ENCODE measurements at places on chromosomes 16 and 17.
A peak's percentile ranks its signal among the peaks of the same experiment; 100 is the strongest.

DNA sequence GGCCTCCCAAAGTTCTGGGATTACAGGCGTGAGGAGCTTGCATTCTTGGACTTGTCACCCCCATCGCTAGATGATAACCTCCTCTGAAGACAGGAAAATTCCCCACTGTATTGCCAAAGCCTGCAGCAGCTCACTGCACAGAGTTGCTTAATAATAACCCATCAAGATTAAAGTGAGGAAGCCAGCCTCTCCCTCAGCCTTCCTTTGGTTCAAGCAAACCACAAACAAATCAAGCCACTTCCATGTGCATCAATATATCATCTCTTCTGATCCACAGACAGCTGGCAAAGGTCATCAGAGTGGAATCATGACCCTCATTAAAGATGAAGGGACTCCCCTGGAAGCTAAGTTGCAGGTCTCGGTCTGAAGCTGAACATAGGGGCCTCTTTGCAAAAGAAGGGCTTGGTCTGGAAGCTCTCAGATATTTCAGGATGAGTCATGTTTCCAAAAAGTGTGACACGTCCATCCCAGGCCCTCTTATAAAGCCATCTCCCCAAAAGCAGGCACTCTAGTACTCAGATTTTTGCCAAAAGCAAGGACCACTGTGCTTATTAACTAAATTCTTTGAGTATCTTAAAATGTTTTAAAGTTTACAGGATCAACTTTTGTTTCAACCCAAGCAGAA, 4.8 kb downstream of the EMP2 start:
- no peak for DNase-seq
- no peak overlapping the region for H3K4me3 ChIP-seq
- H3K27ac ChIP-seq = no peak overlapping the region
- no peaks in the 10 kb centered on the region for H3K36me3 ChIP-seq
- H3K27me3 ChIP-seq = peaks cover 19% of the 10 kb centered on the region

DNA sequence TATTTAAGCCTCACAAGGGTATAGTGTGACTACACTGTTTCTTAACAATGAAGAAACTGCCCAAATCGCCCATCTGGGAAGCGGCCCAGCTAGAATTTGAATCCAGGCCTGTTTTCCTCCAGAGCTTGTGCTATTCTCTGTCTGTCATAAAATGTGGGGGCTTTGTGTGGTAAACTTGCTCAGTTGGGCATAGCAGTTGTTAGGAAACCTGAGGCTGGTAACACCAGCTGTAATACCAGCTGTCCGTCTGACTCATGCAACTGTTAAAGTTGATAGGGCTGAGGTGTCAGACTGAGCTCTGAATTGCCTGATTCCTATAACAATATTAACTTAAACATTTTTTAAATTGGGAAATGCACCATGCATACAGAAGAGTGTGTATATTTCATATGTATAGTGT, 9.3 kb downstream of the NOD2 start:
- no peak overlapping the region for H3K27ac ChIP-seq
- no peak for DNase-seq
- peaks cover 13% of the 10 kb centered on the region for H3K4me1 ChIP-seq
- no peak overlapping the region for H3K4me3 ChIP-seq

- peaks cover 9% of the 10 kb centered on the region for H3K36me3 ChIP-seq
- H3K27ac ChIP-seq = no peak overlapping the region
- peak overlapping the region; percentile 65 for H3K4me3 ChIP-seq
- H3K27me3 ChIP-seq = no peaks in the 10 kb centered on the region
Measured at GRCh38 chr17:67531291-67531690, 154.2 kb downstream of the PITPNC1 start.

DNA sequence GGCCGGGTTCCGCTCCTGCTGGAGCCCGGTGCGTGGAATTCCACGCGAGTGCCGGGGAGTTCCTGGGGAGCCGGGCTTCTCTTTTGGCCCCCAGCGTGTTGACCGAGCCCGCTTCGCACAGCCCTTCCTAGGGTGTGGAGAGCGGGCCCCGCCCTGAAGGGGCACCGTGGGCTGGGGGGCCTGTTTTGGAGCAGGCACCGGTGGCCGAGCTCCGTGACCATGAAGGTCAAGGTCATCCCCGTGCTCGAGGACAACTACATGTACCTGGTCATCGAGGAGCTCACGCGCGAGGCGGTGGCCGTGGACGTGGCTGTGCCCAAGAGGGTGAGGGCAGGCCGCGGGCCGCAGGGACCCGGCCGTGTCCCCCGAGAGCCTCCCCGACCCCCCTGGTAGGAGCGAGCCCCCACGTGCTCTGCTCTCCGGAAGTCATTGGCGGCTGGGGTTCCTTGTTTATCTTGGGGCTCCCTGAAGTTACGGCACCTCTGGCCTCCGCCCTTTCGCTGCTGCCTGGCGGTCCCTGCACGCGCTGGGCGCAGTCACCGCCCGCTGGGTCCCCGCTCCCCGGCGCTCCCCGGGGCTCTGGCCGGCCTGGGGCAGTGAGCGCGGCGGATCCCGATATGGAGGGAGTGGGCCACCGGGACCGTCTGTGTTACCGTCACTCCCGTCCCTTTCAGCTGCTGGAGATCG, 528 bp downstream of the HAGHL start:
- no peaks in the 10 kb centered on the region for H3K27me3 ChIP-seq
- no peaks in the 10 kb centered on the region for H3K36me3 ChIP-seq
- DNase-seq = no peak
- H3K4me3 ChIP-seq = peak overlapping the region; percentile 69
- H3K4me1 ChIP-seq = peaks cover 3% of the 10 kb centered on the region

- DNase-seq = no peak
- no peaks in the 10 kb centered on the region for H3K36me3 ChIP-seq
- H3K27ac ChIP-seq = no peak overlapping the region
- no peak overlapping the region for H3K4me3 ChIP-seq
- H3K4me1 ChIP-seq = peaks cover 7% of the 10 kb centered on the region
Measured at GRCh38 chr17:68909066-68909465, 46.1 kb downstream of the ABCA8 start.

DNA sequence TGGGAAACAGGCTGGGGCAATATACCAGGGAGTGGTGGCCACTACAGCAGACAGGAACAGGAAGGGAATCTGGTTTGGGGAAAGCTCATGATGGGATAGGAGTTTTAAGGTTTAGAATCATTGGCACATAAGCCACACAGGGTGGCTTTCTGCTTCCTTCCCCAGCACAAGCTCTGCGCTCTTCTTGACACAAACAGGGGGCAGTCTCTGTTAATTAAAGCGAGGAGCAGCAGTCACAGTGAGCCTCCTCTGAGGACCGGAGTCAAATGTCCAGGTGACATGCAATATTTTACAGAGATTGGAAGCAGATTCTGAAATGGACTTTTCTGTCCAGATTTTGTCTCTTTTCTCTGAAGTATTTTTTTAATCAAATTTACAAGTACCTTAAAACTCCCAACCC, 2.8 kb upstream of the SHISA9 start:
- no peak overlapping the region for H3K27ac ChIP-seq
- H3K4me1 ChIP-seq = no peaks in the 10 kb centered on the region
- peaks cover 7% of the 10 kb centered on the region for H3K27me3 ChIP-seq
- DNase-seq = no peak

GRCh38 chr17:75087558-75088453, at the start of gene SLC16A5:
TSS of gene SLC16A5 (plus strand) at chr17:75087954. CDS start at chr17:75093637, 5,683 bp downstream.
- DNase-seq = no peak
- H3K4me3 ChIP-seq = peak within 1 kb of the TSS; percentile 83
- H3K36me3 ChIP-seq = no peaks in the 10 kb centered on the region
- peaks cover 2% of the 10 kb centered on the region for H3K27me3 ChIP-seq

DNA sequence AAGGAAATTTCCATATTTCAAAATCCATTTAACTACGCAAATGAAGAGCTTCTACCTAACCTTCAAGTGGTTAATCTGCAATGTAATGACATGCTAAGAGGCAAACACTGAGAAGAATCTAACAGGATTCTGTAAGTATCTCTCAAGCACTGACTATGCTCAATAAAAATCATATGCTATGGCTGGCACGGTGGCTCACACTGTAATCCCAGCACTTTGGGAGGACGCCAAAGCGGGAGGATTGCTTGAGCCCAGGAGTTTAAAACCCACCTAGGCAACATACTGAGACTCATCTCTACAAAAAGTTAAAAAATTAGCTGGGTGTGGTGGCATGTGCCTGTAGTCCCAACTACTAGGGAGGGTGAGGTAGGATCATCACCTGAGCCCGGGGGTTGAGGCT, 32.7 kb downstream of the GNA13 start:
- peaks cover 40% of the 10 kb centered on the region for H3K4me1 ChIP-seq
- no peak for DNase-seq
- H3K27me3 ChIP-seq = no peaks in the 10 kb centered on the region
- peak overlapping the region; percentile 37 for H3K4me3 ChIP-seq

DNA sequence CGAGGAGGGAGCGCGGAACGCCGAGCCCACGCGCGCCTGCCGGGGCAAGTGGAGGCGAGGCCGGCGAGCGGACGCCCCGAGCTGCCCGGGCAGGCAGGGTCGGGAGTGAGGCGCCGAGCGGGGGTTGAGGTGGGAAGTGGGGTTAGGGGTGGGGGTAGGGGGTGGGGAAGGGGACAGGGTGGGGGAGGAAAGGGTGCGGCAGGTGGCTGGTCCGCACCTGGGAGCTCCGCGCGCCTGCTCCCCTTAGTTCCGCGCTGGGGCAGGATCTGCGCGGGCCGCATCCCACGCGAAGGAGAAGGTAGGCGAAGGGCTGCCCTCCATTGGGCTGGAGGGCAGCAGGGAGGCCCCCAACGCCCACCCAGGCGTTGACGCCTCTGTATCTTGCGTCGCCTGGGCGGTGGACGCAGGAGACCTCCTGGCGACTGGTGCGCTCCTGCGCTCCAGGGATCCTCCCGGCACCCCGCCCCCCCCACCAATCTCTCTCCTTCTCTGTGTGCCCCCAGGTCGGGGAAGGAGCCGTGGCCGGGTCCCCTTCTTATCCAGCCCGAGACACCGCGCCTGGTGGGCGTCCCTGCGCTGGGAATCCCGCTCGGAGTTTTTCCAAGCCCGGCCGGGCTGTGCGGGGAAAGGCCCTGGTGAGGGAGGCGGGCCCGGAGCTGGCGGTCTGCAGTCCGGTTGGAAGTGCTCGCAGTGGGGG, 51.3 kb upstream of the AMZ2 start:
- DNase-seq = no peak
- H3K36me3 ChIP-seq = no peaks in the 10 kb centered on the region
- no peak overlapping the region for H3K27ac ChIP-seq
- peak overlapping the region; percentile 83 for H3K4me3 ChIP-seq

- DNase-seq = no peak
- no peak overlapping the region for H3K27ac ChIP-seq
- H3K4me1 ChIP-seq = no peaks in the 10 kb centered on the region
Measured at GRCh38 chr17:40921026-40921425, 16.4 kb downstream of the KRT23 start.

GRCh38 chr16:79528338-79528737, 72.2 kb downstream of the MAF start:
- H3K4me1 ChIP-seq = no peaks in the 10 kb centered on the region
- H3K36me3 ChIP-seq = no peaks in the 10 kb centered on the region
- no peak overlapping the region for H3K4me3 ChIP-seq
- H3K27ac ChIP-seq = no peak overlapping the region
- DNase-seq = no peak

DNA sequence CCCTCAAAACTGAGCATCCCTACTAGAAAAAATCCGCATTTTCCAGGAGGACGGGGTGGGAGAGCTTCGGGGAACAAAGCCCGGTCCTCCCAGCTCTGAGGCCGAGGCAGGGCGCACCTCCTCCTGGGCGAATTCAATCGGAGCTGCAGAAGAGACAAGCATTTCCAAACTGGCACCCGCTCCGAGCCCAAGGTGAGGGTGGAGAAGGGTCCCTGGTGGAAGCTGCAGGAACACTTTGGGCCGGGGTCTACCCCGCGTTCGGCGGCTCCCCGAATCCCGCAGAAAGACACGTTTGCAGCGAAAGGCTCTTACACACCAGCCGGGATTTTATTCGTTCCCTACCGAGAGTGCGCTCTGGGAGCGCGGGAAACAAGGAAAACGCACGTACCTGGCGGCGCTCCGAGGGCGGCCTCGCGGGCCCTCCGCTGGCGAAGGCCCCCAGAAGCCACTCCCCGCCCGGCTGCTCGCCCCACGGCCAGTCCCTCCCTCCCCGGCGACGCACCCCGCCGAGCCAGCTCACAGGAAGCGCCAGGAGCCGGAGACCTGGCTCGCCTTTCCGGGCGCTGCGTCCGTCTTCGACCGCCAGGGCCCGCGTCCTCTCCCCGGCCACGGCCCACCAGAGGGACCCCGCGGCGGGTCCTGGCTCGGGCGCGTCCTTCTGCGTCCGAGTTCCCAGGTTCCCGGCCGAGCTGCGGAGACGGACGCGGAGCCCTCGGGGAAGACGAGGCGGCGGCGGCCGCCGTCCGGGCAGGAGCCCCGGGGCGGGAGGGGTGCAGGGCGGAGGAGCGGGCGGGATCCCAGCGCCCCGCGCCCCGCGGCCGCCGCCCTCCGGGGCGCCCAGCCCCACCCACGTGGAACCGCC, 49.8 kb upstream of the BAHCC1 start:
- no peaks in the 10 kb centered on the region for H3K36me3 ChIP-seq
- no peak for DNase-seq
- H3K4me3 ChIP-seq = peak overlapping the region; percentile 55
- H3K27me3 ChIP-seq = peaks cover 5% of the 10 kb centered on the region

DNA sequence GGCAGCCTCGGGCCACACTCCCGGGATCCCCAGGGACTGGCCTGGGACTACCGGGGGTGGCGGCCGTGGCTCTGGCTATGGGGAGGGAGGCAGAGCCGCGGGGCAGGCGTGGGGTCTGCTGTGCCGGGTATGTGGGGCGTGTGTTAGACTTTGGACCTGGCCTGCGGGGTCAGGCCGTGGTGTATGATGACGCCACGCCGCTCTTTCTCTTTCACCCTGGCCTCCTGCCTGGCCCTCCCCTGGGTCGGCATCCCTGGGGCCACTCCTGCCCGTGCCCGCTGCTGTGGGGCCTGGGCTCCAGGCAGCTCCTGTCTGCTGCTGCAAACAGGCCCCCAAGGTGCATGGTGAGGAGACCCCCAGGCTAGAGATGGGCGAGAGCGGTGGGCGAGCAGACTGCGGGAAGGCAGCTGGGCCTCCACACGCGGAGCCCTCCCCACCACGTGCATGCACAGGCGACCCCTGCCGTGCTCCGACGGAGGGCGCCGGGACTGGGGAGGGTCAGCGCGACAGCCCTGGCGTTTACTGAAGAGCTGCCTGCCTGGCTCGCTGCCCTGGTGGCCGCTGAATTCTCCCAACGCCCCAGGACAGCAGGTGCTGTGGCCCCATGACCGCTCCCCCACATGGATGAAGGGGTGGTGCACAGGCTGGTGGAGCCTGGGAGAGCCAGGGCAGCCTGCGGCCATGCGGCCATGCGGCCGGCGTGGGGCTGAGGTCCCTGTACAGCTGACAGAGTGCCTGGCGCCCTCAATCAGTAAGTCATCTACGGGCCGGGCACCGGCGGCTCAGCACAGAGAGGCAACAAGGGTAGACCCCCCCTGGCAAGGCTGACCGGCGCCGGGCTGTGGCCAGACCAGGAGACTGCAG, 16.0 kb downstream of the CAPN15 start:
- no peak overlapping the region for H3K27ac ChIP-seq
- H3K36me3 ChIP-seq = no peaks in the 10 kb centered on the region
- no peak overlapping the region for H3K4me3 ChIP-seq
- no peak for DNase-seq
- peaks cover 4% of the 10 kb centered on the region for H3K4me1 ChIP-seq

Data from memory B cell (primary cell).